ENCODE measurements at places on chromosomes 3 and 15.

- no peak for DNase-seq
These were observed 184.6 kb downstream of the C3orf38 start for GRCh38 chr3:88334187-88334868.

DNA sequence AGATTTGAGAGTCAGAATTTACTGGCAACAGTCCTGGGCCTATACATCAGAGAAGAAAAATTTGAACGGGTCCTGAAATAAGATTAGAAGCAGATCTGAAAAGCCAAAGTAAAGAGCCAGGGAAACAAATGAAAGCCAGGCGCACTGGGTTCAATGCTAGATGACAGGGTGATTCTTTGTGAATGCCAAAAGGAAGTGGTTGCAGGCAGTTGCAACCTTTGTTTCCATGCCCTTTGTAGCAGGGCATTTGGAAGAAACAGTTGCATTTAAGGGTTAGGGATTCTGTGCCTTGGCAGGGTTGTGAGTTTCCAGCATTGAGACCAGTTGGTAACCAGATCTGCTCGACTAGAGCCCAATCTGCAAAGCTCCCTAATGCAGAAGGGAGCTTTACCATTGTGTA lies 36.4 kb upstream of the MTHFS start:
- no peak for DNase-seq

- peak; percentile 100 for DNase-seq
These were observed at the start of gene TLE3 for GRCh38 chr15:70097321-70098152. Gene TLE3 (minus strand): TSS chr15:70097917. CDS start chr15:70096798, 1,119 bp downstream.

- no peak for DNase-seq
These were observed 275.4 kb downstream of the FOXP1 start for GRCh38 chr3:71307991-71308697.

- DNase-seq, result no peak
These were observed 23.7 kb downstream of the FAM98B start for GRCh38 chr15:38477637-38478036.

GRCh38 chr3:126345641-126346460 lies 11.4 kb downstream of the KLF15 start:
- DNase-seq, result no peak

DNA sequence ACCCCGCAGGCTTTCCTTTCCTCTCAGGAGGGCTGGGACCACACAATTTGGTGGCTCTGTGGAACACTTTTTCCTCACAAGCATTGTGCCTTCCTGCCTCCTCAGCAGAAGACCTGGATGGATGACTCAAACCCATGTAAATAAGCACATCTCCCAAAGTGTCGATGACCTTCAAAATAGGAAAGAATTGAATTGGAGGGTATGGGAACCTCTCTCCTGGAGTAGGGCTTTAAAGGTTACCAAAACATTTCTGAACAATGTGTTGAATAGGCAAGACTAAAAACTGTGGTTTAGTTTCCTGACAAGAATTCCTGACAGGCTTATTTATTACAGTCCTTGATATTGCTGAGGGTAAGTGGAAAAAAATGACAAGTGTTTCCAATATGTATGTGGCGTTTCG lies 118.2 kb downstream of the ALDH1A2 start:
- DNase-seq, result no peak

DNA sequence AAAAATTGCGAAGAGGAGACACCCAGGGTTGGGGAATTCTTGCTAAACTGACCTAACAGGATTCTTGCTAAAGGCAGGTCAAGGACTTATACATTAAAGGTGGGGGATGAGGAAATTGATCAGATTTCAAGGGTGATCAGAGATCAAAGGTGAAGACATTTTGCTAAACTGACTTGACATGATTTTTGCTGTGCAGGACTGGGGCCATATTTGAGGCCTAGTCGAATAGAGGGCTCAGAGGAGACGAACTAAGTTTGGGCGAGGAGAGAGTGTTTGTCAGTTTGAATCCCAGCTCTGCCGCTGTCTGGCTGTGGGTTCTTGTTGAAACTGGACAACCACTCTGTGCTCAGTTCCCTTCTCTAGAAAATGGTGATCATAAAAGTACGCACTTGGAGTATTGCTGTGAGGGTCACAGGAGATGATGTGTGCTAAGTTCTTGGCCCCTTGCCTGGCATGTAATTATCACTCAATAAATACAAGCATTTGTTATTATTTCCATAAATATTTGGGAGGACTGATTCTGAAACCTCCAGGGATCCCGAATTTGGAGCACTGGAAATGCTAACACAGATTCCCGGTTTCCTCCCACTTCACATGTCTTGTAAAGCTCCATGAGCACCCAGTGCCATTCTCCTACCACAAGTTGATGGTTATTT lies 364.8 kb upstream of the PROK2 start:
- DNase-seq, result no peak

DNA sequence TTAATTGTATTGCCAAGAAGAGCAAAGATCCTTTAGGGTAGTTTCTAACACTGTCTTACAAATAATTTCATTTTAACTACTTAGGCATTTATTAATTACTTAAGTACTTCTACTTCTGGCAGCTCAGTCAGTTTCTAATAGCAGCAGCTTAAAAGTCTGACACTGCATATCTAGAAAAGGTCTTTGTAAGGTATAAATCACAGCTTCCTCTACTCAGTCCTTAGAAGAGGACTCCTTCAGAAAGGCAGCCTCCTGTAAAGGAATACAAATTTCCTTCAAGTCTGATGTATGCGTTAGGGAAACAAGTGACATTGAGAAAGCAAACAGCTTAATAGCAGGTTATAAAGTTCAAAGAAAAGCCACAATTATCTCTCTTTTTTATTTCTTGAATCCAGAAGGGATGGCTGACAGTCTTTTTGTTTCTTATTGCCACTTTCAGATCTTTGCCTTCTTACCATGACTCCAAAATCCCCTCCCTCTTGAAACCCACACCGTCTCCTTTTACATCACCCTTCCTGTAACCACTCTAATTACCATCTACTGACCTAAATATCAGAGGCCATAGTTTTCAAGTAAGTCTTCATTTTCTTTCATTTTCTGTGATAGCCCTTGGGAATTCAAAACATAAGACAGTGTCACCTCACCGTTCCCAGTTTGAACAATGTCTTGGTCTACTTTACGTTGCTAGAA lies 109.5 kb downstream of the CGGBP1 start:
- no peak for DNase-seq

GRCh38 chr3:146653978-146654377 lies 48.8 kb upstream of the PLSCR5 start:
- no peak for DNase-seq

GRCh38 chr3:15426579-15427118 lies 695 bp downstream of the METTL6 start:
- no peak for DNase-seq

- no peak for DNase-seq
These were observed 7.9 kb downstream of the HTR3D start for GRCh38 chr3:184039414-184039813.

GRCh38 chr3:72388117-72388516 lies 460.1 kb downstream of the SHQ1 start:
- no peak for DNase-seq

GRCh38 chr3:120203016-120203415 lies 82.0 kb downstream of the GPR156 start:
- no peak for DNase-seq

DNA sequence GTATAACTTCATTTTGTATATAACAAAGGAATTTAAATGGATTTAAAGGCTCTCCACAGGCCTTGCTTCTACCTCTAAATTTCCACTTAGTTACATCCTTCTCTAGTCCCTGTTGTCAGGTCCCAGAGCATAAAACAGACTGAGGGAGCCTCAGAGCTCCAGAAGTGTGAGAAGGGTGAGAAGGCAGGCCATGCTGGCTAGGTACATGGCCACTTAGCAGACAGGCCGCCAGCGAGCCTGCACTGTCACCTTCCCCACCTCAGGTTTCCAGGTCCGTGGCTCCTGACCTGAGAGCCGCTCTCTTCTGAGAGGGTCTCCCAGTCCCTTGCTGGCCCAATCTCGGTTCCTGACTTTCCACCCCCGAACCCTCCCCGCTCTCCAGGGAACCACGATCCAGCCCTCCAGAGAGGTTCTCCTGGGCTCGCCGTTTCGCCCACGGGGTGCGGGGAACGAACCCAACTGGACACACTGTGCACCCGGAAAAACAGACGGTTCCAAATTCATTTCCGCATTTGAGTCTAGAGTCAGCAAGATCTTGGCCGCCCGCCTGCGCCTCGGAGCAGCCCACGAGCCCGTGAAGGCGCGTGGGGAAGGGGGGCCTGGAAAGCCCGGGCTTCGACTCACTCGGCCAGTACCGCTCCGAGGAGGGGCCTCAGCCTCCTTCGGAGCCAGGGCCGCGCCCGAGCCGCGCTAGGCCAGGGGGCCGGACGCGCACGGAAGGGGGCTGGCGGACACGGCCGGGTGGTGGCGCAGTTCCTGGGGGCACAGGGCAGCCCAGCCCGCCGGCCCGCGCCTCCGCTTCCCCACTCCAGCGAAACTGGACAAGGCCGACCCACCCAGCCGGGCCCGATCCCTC lies 16.7 kb upstream of the SOX2 start:
- DNase-seq, result peak; percentile 73

DNA sequence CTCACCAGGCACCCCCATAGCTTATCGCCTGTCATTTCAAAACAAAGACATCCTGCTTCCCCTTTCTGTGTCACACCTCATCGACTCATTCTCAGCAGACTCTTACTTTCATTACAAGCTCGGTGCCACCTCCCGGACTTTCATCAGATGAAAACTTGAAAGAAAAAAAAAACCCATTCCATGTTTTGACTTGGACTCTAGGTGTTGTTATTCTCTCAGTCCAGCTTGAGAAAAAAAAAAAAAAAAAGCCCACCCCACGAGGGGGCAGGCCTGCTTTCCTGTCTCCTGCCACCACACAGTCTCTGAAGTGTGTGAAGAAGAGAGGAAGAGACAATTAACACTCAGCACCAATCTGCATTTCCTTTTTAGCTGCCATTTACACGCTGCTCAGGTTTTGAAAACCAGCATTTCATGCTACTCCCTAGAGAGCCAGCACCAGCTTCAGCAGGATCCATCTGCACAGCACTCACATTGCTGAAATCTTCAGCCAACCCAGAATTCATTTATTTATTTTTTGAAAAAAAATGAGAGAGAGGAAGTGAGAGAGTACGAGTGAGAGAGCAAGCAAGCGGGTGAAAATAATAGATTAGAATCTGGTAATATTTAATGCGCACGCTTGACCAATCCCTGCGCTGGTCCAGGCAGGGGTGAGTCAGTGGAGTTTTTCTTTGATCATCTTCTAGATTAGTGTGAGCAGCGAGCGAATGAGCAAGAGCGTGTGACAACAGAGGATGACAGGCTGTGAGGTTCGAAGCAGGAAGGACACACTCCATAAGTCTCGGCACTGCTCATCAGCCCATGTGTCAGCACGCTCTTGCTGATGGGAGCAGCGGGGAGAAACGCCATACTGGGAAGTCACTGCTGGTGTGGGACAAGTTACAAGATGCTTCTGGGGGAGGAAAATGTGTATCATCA lies 23.5 kb downstream of the ZNF80 start:
- no peak for DNase-seq

DNA sequence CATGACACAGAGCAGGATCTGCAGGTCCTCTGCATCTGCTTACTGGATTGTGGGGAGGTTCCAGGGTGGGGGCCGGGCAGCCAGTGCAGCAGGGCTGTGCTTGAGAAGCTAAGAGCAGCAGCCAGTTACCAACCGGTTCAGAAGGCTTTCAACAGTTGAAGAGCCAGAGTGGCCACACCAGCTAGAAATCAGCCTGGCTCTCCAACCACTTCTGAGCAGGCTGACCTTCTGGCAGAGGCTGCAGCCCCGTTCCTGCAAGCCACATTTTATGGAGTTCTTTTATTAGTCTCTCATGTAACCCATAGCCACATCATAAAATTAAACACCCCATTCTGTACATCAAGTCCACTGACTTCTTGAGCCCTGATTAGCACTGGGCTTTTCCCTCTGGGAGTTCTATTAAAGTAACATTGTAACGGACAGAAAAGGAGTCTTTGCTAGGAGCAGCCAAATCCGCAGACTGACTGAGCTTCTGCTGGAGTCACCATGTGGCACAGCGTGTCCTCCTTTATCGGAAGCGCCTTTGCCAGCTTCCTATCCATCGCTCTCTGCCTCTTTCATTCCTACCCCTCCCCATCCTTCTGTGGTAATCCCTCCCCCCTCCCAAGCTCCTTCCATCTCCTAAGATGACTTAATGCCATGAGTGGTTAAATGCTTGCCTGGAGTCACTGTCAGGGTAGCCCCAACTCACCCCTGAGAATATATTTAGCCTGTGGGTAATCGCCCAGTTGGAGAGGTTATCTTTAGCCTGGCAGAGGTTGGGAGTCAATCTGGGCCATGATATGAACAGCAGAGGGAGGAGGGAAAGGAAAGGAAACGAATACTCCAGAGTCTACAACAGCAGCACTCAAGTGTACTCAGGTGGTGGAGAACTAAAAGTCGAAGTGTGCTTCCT lies 138.5 kb upstream of the HES1 start:
- peak; percentile 67 for DNase-seq

DNA sequence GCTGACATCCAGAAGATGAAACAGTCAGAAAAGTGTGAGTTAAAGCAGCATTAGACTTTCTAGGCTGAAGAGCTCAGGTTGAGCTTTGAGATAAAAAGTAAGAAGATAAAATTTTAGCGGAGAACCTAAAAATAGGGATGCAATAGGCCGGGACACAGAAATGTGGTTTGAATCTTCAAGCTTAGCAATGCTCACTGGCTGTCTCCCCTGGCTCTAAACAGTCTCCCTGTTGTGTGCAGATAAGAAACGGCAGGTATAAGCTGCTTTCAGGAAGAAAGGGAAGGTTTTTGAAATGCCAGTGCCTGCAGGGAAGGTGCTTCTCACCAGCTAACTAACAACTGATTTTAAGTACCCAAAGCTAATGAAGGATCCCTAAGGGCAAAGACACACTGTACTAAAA lies 718.7 kb upstream of the SGO1 start:
- DNase-seq, result no peak

DNA sequence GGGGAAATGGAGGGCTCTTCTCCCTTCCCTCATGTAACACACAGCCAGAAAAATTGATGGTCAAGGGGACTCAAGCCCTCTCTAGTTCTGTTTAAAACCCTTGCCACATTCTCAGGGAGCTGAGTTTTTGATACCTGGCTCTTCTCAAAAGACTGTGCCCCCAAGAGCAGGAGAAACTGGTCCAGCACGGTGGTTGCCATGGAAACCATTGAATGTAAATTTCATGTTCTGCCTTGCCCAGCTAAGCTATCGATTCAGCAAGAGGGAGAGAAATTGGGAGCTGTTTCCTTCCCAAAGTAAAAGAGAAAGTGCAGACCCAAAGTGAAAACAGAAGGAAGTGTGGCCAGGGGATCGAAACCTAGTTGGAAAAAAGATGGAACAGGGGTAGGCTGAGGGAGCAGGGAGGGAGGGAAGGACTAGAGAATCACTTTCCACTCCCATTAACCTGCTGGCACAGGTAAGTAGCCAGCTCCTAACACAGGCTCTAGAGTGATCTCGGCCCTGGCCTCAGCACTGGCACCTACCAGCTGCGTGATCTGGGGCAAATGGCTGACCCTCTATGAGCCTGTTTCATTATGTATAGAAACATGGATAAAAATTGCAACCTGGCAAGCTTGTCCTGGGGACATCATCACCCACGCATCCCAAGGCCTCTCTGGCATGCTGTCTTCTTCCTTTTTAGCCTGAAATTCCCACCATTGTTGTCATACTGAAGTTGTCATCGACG lies 140.9 kb downstream of the TPRA1 start:
- DNase-seq, result no peak

DNA sequence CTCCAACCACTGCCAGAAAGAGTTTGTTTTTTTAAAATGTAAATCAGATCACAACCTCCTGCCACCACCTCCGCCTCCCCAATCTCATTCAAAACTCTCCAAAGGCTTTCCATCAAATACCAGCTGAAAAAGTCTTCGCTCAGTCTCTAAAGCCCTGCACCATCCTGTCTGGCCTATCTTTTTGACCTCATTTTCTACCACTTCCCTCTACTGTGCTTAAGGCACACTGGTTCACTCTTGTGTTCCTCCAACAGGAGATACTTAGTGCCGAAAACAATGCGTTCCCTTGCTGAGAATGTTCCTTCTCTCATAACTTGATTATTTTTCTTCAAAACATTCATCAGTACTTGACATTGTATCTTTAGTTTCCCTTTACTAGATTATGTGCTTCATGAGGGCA lies 3.5 kb downstream of the BTBD1 start:
- no peak for DNase-seq

Data from left ventricle myocardium superior (tissue), 1 donor.